ENCODE measurements at places on chromosomes 11 and 22.

GRCh38 chr11:134691985-134692384, 279.9 kb upstream of the B3GAT1 start:
- DNase-seq, result no peak

DNA sequence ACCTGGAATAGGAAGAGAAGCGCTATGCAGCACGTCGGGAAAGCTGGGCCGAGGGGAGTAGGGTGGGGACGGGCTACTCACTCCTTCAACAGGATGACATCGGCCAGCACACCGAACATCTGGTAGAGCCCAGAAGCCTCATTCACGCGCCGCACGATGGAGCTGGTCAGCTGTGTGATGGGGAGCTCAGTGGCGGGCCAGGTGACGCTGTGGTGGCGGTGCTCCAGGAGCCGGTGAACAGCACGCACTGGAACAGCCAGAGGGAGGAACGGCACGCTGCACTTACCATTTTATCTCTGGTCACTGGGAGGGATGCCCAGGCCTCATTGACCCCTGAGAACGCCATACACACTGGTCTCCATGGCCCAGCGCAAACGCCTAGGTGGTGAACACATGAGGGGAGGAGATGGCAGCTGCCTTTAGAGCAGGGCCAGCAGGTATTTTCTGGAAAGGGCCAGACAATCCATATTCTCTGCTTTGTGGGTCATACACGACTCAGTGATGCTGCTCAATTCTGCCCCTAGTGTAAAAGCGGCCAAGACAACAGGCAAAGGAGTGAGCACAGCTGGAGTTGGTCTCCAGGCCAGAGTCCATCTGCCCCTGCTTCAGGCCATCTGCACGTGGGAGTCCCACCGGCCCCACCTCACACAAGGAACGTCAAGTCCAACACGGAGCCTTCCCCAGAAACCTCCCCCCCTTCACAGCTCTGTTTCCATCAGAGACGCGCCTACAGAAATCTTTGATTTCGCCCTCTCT, 8.8 kb downstream of the FOXRED2 start:
- no peak for DNase-seq

GRCh38 chr11:83938148-83938547, 652.0 kb upstream of the CCDC90B start:
- no peak for DNase-seq

DNA sequence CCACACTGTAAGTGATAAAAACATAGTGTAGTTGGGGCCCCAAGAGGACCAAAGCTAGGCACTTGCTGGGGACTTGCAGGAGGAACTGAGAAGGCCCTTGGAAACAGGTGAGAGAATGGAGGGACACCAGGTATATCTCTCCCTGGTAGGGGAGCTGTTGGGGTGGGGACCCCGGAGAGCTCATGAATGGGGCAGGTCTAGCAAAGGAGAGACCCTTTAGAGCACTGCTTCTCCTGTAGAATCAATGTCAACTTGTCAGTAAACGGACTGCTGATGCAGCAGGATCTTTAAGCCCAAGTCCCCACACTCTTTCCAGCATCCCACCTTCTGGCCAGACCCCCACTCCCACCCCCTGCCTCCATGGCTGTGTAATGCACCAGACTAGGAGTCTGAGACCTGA, 109.6 kb upstream of the THY1 start:
- DNase-seq, result no peak

GRCh38 chr11:12069066-12069676, 41.2 kb upstream of the MICAL2 start:
- no peak for DNase-seq

DNA sequence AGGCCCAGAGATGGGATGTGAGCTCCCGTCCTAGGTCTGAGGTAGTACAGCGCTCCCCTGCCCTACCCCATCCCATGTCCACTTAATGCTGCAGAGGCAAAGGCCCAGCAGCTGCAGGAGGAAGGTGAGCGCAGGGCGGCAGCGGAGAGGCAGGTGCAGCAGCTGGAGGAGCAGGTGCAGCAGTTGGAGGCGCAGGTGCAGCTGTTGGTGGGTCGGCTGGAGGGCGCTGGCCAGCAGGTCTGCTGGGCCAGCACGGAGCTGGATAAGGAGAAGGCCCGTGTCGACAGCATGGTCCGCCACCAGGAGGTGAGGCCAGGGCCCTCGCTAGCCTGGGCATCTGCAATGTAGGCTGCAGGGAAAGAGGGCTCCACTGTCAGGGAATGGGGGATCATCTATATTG, 15.2 kb downstream of the CCDC157 start:
- no peak for DNase-seq

DNA sequence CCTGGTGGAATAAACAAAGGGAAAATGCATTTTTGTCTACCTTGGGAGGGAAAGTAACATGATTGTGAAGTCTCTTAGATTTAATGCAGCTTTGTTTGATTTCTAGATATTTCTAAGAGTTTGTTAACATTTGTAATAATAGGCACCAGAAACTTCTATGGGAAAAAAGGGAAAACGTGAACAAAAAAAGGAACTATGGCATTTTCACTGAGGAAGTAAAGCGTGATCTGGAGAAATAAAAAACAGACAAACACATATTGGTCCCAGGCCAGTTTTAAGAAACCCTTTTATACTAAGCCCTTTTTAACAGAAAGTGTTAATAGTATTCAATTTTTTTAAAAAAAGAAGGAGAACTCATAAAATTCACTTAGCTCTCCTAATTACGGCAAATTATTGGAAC, 6.9 kb upstream of the MS4A7 start:
- no peak for DNase-seq

GRCh38 chr11:12372111-12372510, 5.3 kb upstream of the PARVA start:
- DNase-seq, result no peak

DNA sequence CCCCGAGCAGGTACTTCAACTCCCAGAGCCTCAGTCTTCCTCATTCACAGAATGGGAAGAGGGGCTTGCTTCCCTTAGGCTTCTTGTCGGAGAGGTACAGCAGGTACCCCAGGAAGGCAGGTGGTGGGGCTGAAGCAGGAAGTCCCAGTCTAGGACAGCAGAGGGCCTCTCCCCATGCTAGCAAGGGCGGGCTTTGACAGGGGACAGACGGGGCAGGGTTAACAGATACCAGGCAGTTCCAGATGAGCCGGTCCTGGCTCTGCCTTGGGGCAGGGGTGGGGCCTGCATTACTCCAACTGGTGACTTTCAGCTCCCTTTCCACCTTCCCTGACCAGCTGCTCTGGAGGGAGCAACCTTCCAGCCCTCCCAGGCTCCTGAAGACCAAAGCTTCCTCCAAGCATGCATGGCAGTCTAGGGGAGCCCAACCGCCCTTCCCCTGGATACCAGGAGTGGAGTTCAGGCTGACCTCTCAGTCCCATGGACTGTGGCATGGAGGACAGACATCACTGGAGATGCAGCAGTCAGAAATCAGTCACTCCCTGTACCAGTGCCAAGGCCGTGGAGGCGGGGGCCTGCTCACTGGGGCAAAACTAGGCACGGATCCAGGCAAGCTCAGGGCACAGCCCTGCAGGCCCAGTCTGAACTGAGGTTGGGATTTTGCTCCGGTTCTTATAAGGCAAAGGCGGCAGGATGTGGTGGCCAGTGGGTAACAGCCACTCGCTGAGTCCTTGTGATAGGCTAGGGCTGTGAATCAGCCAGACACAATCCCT, 60.5 kb downstream of the NAT10 start:
- DNase-seq, result no peak

DNA sequence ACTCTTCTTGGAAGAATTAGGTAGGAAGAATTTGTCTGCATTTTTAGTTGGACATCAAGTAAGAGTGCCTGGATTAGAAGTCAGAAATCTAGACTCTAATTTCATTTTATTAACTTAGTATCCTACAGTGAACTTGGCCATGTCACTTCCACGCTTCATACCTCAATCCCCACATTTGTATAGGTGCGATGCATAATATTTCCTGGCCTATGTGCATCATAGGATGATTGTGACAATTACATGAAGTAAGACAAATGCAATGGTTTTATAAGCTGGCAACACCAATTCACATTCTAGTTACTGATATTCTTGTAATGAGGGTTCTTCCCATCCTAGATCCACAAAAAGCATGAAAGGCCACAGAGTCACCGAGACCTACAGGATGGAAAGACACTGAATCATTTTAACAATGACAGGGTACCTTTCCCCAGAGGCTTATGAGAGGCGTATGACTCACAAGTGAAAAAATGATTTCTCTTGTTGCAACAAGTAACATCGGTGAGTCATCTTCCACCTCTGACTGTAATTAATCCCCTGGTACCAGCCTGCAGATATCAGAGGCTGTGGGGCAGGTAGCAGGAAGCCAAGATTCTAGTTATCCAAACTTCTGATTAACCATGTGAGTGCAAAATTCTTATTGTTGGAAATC, 56.0 kb upstream of the OR5AK2 start:
- no peak for DNase-seq
